ENCODE measurements at places on chromosomes 7 and 10.

- no peak for DNase-seq
Observed at GRCh38 chr10:105185161-105185560, 544.1 kb downstream of the SORCS3 start.

DNA sequence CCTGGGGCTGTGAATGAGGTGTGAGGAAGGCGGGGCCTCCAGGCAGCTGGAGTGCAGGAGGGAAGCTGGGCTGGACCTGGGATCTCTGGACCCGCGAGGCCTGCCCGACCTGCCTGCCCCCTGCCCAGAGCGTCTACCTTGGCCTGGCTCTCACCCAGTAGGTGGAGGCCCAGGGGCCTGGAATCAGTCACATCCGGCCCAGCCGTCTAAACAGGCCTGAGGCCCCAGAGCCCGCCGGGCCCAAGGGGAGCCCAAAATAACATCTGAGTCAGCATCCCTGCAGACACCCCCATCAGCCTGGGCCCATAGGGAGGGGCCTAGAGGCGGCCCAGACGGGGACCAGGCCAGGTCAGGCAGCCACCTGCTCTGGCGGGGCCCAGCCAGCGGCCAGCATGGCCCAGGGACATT lies 15.1 kb upstream of the ELN start:
- DNase-seq, result no peak

DNA sequence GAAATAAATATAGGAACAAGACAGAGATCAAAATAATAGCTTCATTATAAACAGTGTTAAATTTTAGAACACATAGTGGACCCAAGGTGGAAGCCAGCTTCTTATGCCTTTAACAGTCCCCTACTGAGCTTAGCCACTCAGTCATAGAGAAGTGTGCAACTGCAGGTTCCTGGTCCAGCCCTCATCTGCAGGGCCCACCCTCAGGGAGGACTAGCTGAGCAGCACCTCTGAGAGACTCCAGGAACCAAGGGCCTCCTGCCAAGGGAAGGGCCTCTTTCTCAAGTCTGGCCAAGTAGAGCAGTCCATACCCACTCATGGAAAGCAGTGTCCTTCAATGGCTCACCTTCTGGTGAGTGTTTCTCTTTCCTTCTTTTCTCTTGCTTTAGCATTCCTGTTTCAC lies 173.7 kb upstream of the PRPS1L1 start:
- no peak for DNase-seq

GRCh38 chr7:78099715-78100394 lies 301.3 kb downstream of the PHTF2 start:
- no peak for DNase-seq

DNA sequence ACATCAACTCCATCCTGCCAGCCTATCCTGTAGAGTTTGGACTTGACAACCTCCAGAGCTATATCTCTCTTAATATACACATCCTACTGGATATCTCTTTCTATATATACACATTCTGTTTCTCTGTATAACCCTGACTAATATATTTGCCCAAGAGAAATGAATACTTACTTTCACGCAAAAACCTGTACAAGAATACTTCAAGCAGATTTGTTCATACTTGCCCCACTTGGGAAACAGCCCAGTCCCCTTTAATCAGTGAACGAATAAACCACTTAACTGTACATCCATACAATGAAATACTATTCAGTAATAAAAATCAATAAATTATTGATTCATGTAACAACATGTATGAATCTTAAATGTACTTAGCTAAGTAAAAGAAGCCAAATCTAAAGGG lies 251.1 kb upstream of the PHYHIPL start:
- DNase-seq, result no peak

GRCh38 chr7:3446786-3447185 lies 145.7 kb downstream of the SDK1 start:
- DNase-seq, result no peak

Measured in A549 (cell line).